ENCODE measurements at places on chromosomes 3 and 15. TPM values are rescaled to one million over a fixed set of nuclear protein-coding genes. Genes with fewer than 3 reads are reported as not detected.

TTC23 gene
- total RNA-seq: 3.6 TPM

NRROS gene
- 17.2 TPM for total RNA-seq

COL6A6 gene
- total RNA-seq: not detected

TRPC1 gene
- 3.1 TPM for total RNA-seq

KY gene
- not detected for total RNA-seq

MCF2L2 gene
- total RNA-seq: 2.5 TPM

DNAJB8 gene
- not detected for total RNA-seq

KIF23 gene
- 45.0 TPM for total RNA-seq

TADA3 gene
- total RNA-seq: 47.5 TPM

SI gene
- total RNA-seq: not detected

LRRFIP2 gene
- 17.3 TPM for total RNA-seq

ROPN1 gene
- total RNA-seq: not detected

COLQ gene
- total RNA-seq: 2.9 TPM

GOLGA6L10 gene
- 1.8 TPM for total RNA-seq

TNIK gene
- total RNA-seq: 37.9 TPM

AGBL1 gene
- not detected for total RNA-seq
